ENCODE measurements at places on chromosomes 12 and 14.

- DNase-seq, result no peak
Observed at GRCh38 chr14:30354439-30354838, 204.5 kb upstream of the G2E3 start.

- DNase-seq, result no peak
Observed at GRCh38 chr14:54026671-54027070, 70.0 kb upstream of the BMP4 start.

DNA sequence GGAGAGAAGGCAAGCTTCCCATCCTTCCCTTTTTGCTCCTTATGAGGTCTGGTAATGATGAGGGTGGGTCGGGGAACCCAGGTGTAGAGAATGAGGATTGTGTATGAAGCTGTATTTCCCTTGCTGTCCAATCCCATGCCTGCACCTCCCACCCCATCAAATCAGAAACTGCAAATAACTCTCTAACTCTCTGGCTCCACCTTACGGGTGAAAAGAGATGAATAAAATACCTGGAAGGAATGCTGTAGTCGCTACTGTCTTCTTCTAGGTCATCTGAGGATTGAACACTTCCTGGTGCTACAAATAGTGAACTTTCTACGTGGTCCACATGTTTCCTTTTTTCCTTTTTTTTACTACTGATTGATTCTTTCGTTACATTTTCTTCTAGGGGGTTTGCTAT lies 38.9 kb upstream of the DICER1 start:
- DNase-seq, result no peak

GRCh38 chr12:31751085-31751484 lies 22.3 kb upstream of the AMN1 start:
- no peak for DNase-seq

DNA sequence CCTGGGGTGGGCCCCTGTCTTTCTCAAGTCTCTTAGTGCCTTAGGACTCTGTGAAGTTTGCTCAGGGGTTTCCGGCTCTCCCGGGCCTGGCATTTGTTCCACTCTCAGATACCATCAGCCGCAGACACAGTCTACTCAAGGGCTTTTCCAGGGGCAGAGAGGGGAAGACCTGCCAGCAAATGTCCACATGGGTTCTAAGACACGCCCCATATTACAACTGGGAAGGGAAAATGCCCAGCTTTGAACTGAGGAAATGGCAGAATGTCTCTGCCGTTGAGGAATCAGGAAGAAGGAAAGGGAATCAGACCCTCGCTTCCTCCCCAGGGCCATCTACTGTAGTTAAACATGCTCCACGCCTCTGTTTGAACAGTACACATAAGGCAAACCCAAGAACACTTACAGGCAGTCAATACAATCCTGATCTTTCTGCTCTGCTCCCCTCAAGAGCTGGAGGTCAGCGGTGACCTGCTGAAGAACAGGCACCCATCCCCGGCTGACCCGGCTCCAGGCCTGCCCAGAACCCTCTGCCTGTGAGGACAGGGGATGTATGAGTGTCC lies 7.9 kb downstream of the CCDC85C start:
- no peak for DNase-seq

DNA sequence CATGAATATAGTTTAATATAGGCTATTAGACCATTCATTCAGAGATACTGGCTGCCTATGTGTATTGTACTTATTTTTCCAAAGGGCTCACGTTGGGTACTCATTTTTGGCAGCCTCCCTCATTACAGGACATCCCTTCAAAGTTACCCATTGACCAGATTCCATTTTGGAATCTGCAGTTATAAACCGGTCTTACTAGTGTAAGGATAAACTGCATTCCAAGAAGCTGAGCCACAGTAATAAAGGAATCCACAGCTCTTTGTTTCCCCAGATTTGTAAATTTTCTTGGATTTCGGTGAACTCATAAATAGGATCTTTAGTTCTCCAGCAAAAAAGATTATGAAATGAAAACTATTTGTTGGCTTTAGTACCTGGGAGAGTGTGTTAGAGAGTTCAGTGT lies 18.9 kb upstream of the CFL2 start:
- DNase-seq, result no peak

DNA sequence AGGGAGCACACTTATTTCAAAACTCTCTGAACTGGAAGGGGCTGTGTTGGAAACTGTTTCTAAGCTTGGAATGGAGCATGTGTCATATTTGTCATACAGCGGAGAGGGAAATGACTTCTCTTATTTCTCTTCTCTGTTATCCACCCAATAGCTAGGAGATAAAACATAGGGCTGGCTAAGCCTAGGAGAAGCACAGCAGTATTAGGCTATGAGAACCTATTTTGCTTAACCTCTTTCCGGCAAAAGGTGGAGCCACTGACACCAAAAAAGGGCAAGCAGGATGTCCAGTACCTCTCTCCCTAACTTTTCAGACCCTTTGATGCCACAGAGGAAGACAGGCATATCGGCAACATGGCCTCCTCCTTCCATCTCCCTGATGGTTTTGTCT lies 148.3 kb downstream of the CRADD start:
- DNase-seq, result no peak

DNA sequence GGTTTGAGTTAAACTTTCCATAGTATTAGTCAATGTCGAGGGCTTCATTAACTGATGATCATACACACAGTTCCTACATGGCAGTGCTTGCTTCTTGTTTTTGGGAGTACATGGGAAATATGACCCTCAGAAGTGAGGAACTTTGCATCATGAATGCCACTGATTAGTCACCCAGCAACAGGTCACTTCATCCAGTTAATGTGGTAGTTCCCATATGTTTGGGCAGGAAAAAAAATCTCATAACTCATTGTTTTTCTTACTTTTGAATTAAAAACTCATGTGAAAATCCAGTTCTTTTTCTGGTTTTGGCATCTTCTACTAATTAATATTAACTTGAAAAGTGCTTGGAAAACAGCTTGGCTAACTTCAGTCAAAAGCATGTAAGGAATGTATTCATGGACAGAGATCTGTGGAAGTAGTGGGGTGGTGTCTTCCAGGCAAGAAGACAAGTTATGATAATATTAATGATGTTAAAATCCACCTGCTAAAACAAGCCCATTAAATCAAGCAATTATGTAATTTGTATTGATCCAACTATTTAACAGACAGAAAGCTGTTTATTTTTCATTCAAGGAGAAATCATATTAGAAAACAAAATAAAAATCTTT lies 309.1 kb upstream of the NAV3 start:
- no peak for DNase-seq

DNA sequence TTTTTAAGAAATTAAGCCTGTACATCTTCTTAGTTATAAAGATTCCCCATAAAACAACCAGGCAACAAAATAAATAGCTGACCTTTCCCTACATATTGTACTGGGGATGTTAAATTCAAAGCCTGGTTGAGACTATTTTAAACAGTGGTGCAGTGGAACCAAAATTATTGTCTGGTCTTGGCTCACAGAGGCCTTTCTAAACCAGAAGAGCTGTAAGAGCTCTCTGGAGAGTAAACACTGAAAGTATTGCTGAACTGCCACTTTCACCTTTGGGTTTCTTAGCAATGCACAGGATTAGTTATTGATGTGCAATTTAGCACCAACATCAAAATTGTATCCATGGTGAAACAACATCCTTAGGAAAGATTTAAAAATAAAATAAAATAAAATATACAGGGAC lies 20.6 kb downstream of the RACGAP1 start:
- DNase-seq, result no peak

DNA sequence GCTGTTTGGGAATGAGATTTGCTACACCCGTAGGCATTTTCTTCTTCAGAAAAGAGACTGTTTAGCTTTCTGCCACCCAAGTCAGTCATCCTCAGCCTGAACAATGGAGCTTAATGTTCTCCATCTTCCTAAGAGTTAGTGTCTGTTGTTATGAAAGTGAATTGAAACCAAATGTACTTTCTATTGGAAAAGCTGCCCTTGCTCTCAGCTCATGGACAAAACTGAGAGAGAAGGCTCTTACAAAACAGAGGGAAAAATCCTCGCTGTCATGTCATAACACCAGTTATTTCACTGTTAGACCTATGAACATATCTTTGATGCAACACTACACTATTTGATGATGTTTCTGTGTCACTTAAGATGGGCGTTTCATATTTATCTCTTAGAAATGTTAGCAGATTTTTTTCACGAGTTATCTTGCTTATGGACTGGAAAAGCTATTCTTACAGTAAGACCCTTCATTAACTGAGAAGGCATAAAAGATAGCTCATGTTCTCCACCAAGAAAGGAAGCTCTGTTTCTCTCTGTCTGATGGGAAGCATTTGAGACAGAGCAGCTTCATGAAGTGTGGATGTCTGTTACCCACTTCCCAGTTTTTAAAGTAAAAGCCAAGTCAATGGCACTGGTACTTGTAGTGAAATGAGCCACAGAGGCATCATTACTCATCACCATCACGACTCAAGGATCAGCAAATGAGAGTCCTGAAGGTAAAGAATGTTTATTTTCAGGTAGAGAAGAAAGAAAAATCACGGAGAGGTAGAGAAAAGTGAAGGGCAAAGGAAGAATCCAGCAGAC lies 483.9 kb downstream of the ZFP36L1 start:
- DNase-seq, result no peak

GRCh38 chr12:68904351-68904962 lies 28.5 kb downstream of the CPM start:
- DNase-seq, result no peak

DNA sequence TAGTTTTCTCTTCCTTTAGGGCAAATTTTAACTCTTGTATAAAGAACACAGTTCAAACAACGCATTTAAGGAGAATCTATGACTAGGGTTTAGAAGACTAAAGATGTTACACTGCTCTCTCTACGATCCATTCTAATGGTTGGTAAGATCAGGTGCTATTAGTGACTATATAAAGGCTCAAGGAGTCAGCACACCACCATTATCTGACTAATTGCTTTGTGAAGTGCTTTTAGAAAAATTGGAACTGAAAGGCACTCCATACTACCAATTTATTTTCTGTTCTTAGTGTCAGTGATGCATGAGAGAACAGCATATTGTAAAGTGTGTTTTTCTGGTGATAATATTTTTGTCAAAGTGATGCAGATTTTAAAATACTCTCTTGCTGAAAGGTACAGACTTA lies 136.8 kb downstream of the SYT1 start:
- DNase-seq, result peak; percentile 92

GRCh38 chr12:67582238-67582834 lies 66.2 kb upstream of the DYRK2 start:
- DNase-seq, result no peak

- DNase-seq, result no peak
Observed at GRCh38 chr12:63874897-63875480, 30.5 kb downstream of the SRGAP1 start.

- peak; percentile 85 for DNase-seq
Observed at GRCh38 chr12:80293759-80294158, 150.3 kb upstream of the PTPRQ start.

DNA sequence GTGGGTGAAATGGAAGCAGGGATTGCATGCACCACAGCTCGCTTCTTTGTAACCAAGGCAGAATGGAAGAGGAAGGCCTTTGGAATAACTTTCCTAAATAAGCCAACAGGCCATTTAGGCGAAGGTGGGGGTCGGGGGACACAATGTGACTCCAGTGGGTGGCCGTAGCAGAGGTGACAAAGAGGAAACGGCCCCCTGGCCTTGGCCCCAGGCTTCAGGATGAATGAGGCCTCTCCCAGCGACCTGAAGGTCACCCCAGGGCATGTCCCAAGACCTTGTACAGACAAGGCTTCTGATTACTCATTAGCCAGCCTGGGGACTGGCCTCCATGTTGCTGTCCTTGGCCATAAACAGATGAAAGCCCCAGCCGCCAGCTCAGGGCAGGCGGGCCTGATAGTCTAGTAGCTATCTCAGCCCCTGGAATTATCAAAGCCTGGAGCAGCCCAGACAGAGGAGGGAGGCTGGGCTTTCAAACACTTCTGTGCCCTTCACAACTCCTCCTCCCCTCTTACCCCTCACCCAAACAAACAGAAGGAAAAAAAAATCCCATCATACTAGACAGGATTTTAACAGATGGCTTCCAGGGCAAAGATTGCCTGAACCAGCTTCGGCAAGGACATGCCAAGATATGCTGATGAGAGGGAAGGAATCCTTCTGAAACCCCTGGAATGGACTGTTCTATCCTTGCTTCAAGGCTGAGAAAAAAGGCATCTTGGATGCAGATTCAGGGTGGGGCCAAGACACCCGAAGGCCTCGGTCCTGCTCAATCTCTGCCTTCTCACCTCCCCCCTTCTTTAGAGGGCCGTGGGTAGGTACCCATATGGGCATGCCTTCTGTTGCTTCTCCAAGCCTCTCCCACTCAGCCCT lies 142.3 kb upstream of the PARP11 start:
- no peak for DNase-seq

GRCh38 chr14:76923431-76924370 lies 97.5 kb downstream of the LRRC74A start:
- no peak for DNase-seq

DNA sequence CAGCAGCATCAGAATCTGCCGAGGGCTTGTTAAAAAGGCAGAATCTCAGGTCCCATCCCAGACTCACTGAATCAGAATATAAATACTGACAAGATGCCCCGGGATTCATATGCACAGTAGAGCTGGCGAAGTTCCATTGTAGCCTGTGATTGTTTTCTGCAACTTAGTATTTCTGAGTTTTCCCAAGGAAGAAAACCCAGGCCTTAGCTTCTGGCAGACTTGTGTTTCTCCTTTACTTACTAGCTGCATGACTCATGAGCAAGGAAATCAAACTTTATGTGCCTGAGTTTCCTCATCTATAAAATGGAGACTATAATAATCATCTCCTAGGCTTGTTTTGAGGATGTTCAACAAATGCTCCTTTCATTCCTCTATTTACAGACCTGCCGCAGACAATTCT lies 278.5 kb upstream of the PLEKHG7 start:
- DNase-seq, result no peak

- no peak for DNase-seq
Observed at GRCh38 chr12:52438305-52439301, 4.4 kb upstream of the KRT75 start.

DNA sequence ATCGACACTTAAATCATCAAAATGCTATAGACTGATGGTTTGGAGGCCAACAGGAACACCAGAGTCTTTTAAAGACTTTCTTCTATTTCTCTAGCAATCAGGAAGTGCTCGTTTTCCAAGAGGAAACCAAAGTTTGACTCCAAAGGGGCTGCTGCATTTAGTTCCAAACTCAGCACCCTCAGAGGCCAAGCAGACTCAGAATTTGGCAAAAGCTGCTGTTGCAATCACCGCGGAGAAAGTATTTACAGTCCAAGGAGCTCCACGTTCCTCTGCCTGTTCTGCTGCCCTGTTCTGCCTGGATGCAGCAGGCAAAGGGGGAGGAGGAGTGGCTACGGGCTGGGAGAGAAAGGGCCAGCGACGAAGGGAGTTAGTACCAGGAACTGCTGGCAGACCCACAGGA lies 325.1 kb downstream of the BCL11B start:
- no peak for DNase-seq

DNA sequence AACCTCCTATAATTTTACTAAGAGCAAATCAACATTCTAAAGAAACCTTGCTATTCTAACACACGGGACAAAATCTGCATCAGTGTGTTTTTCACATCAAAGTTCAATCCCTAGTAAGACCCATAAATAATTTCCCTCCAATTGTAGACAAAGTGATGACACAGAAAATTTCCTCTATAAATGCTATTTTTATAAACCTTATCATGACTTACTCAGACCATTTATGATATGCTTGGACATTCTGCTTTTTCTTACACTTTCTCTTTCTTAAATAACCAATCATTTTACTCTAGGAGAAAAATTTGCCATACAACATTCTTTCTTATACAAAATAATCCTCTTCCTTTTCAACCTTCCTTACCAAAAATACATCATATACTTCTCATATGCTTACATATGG lies 67.0 kb downstream of the SDR9C7 start:
- no peak for DNase-seq

Measured in NCI-H1417 treated with DMSO at 0.1 percent for 48 hours (cell line).